RWPE1 (cell line): ENCODE measurements at places on chromosomes 5 and 9.

DNA sequence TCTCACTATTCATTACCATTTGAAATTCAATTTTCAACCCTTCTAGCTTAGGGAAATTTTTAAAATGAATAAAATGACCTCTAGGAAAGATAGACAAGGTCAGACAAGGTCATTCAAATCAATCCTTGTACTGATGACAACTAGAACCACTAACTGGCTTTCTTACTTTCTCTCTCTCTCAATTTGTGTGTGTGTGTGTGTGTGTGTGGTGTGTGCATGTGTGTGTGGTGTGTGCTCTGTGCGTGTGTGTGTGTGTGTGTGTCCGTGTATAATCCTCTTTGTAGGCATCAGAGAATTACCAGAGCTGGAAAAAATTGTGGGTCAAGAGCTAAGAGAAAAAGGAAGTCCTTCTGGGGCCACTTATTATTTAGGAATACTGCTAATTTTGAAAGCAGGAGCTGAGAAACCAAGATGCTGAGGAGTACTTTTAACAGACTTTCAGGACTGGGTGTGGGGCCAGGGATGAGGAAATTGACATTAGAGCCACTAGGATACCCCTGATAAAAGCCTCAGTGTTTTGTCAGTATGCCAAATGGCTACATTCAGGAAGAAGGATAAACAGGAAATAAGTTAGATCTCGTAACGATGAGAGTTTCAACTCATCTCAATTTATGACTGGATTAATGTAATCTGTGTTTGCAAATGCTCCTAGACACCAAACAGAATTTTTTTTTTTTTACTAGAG lies 723.3 kb downstream of the CETN3 start:
- DNase-seq = no peak

DNA sequence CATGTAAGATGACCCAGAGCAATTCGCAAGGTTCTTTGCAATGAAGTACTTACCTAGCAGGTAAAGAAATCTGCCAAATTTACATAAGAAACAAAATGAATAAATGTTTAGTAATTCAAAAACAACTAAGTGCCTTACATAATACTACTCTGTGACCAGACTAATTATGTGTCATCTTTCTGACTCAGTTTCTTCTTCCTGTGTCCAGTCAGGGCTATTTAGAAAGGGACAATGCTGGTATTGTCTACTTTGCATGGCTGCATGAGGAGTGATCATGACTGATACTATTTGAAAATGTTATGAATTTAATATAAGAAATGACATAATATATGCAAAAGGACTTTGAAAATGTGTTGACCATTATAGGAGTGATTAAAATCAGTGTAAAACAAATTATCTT lies 210.0 kb downstream of the TMEM161B start:
- no peak for DNase-seq

- DNase-seq = no peak
Observed at GRCh38 chr5:34411470-34412346, 244.4 kb upstream of the RAI14 start.

DNA sequence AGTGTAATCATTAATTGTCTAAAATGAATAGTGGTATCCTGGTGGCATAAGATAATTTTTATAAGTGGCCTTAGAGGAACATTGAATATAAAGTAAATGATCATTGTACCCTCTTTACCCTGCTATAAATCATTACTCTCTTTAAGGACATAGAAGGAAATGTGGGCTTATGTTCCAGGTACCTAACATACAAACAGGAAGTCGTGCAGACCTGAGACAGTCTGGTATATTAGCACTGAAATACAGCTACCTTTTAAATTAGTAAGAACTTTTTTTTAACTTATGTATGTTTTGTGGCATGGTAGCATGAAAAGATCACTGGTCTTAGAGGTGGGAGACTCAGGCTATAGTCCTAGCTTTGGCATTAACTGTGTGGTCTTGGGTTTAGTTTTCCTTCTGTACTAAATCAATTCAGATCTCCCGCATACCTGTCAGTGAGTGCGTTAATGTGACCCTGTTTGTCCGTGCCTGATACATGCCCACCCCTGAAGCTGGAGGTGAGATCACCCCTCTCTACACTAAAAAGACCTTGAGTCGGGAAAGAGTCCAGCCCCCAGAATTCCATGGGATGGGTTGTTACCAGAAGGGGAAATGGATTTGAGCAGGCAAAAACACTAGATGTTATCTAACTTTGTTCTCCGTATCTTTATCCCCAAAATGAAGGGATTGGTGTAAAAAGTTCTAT lies 59.4 kb upstream of the ERBIN start:
- no peak for DNase-seq

DNA sequence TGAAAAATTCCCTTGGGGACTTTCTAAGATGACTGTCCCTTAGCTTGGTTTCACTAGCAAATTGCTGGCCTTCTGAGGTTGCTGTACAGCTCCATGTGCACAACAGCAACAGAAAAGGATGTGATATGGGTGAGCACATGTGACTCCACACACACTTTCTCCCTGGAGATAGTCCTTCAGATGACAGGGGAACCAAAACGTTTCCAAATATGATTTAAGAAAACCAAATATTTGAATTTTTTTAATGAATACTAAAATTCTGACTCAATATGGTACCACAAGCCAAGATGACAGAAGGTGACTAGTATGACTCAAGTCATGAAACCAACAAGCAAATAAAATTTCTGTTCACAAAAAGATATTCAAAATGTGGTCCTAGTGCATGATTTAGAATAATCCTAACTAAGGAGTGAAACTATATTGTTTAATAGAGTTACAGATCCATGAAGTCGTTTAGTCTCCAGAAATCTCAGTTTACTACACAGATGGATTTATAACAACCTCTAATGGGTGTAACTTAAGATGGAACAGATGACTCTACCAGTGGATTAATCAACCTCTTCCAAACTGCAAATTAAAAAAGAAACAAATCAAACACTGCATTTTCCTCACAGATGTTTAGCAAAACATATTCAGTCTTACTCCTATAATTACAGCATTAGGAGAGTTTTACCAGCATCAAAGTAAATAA lies 144.8 kb upstream of the PIK3R1 start:
- DNase-seq = no peak
